ENCODE measurements at places on chromosomes 3 and 15.

DNA sequence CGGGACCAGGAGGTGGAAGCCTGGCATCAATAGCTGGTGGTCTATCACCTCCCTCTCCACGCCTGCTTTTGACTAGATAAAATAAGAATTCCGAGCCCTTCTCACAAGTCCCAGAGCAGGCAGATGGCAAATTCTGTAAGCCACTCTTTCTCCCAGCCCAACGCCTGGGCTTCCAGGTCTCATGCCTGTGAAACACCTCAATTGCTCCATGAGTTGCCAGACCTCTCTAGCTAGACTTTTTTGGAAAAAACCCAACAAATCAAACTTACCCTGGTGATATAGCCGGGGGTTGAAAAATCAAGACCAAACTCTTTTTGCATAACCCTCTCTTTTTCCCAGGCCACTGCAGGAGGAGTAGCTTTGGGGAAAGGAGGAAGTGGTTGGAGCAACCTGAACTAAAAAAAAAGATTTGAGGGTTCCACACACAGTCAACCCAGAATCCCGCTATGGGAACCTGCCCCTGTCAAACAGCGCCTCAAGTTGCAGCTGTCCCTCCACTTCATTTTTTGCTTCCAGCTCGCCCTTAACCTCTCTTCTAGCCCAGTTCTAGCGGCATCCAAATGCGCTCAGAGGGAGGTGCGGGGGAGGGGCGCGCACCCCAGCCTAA lies 7.0 kb downstream of the BHLHE40 start:
- no peak for DNase-seq

DNA sequence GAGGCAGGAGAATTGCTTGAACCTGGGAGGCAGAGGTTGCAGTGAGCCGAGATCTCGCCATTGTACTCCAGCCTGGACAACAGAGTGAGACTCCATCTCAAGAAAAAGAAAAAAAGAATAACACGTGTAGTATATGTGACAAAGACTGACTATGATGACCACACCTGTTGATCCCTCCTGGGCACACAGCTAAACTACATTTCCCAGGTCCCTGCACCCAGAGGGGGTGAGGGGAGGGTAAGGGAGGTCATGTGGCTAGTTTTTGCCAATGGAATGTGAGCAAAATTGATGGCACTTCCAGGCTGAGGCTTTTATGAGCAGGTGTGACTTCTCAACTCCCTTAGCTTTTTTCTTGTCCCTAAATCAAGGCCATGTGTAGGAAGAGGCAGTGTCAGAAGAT lies 58.2 kb downstream of the KLHL6 start:
- no peak for DNase-seq

DNA sequence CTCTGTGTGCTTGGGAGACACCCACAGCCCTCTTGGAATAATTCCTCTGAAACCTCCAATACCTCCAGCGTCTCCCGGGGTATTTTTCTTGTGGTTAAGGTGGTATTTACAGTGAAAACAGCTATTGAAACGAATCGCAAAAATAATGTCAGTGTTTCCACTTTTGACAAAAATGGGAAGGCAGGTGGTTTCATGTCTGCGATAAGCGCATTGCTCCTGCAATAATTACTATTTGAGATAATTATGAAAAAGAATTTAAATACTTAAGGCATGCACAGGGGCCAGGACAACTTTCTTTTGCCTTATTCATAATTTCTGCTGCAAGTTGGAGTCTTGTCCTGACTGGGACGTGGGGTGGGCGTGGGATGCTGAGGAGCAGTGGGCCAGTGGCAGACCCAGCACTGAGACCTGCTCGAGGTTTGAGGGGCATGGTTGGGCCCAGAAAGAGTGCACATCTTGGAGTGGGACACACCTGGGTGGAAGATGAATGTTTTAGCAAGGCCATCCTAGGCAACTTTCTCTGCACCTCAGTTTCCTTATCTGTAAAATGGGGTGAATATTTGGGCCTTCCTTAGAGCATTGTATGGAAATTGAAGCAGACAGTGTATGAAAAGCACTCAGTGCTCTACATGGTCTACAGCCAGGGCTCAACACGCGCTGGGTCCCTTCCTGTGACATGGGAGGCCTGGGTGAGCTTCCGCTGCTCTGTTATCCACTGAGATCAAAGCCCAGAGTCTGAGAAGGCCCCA lies 110.5 kb downstream of the FBLN2 start:
- DNase-seq: no peak

DNA sequence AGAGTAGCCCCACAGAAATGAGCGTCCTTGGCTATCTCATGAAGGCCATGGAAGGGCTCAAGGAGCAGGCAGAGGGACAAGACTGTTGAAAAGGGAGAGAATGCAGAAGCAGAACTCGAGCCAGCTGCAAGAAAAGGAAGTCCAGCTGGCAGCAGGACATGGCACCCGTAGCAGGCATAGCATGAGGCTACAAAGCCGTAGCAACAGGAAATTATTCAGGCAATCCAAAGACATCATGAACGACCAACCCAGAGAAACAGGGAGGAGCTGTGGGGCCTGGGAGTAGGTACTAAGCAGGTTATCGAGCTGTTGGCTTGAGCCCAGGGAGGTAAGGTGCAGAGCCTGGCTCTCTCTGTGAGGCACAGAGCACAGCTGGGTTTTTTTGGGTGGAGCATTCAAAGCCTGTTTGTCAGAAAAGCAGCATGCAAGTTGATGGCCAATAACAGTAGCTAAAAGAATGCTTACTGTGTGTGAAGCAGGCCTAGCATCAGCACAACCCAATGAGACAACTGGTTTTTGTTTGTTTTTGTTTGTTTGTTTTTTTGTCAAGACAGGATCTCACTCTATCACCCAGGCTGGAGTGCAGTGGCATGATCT lies 144.0 kb upstream of the SMAD3 start:
- DNase-seq: no peak

DNA sequence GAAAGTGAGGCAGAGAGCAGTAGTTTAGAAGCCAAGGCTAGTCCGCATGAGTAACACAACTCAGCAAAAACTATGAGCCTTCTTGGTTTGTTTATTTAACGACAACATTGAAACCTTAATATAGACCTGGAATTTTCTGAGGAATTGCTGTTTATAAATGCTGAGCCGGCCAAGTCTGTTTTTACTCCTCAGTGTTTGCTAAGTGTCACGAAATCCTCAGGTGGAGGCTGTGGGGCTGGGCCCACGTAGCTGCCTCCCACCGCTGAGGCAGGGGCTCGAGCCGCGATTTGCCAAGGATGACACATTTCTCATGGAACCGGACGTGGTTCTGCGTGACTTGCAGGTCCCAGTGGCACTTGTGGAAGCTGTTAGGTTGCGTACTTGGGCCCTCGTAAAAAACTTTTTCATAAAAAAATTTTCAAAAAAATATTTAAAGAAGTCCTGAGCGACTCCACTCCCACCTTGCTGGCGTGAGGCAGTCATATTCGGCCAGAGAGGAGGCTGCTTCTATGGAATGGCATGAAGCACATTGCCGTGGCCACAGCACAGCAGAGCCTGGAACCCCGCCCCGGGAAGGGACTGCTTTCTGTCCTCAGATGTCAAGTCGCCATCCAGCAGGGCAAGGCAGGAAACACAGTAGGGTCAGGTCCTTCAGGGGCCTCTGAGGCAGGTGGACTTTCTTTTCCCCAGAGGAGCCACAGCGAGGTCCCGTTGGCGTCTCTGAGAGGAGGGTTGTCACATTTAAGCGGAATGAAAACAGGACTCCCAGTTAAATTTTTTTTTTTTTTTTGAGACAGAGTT lies 64.8 kb upstream of the PCSK6 start:
- no peak for DNase-seq

- DNase-seq: no peak
Observed at GRCh38 chr3:36606871-36607765, 157.2 kb downstream of the DCLK3 start.

DNA sequence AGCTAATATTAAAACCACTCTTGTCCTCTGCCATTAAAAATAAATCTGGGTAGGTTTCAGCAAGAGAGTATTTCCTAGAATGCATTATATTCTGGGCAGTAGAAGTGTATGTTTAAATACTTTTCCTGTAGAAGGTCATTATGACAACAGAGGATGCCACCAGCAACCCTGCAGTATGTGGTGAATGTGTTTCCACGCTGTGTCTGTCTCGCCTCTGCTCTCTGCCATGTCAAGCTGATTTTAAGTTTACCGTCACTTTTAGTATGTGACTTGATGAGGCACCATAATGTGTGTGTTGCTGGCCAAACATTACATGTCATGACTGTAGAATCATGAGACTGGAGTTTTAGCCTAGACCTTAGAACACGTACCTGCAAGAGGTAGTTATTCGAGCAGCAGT lies 211.2 kb downstream of the LPP start:
- no peak for DNase-seq

Data from DMS 273 treated with DMSO at 0.1 percent for 48 hours (cell line).